ENCODE measurements at places on chromosomes 6 and 20. TPM values are rescaled to one million over a fixed set of nuclear protein-coding genes. Genes with fewer than 3 reads are reported as not detected.

GRCh38 chr6:73131706-73132105, 93.6 kb downstream of the KHDC1L start:
- no peak for ATAC-seq

DNA sequence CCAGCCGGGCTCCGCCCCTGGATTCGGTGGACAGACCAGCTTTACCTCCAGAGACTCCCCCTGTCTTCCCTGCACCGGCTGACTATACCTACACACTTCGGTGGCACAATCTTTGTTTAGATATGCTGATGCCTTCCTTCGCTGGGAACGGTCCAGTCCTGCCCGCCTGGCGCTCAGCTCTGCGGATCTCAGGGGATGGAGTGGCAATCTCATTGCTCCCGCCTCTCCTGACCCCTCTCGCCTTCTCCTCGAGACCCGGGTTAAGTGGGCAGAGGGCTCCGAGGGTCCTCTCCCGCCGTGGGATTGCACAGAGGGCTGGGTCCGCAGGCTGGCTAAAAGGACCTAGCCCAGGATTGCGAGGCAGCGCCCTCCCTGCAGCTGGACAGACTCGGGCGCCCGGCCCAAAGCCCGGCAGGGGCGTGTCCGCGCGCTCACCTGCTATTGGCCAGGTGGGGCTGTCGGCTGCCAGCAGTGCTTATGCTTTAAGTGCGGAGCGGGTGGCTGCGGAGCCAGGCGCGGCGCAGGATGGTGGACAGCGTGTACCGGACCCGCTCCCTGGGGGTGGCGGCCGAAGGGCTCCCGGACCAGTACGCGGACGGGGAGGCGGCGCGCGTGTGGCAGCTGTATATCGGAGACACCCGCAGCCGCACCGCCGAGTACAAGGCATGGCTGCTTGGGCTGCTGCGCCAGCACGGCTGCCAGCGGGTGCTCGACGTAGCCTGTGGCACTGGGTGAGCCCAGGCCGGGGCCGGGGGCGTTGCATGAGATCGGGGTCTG, at the start of gene GNMT:
TSS of gene GNMT (plus strand) at position 512 of the 777 bp plus-strand sequence. CDS start at position 526, 14 bp downstream.
- ATAC-seq = peak; percentile 86

DNA sequence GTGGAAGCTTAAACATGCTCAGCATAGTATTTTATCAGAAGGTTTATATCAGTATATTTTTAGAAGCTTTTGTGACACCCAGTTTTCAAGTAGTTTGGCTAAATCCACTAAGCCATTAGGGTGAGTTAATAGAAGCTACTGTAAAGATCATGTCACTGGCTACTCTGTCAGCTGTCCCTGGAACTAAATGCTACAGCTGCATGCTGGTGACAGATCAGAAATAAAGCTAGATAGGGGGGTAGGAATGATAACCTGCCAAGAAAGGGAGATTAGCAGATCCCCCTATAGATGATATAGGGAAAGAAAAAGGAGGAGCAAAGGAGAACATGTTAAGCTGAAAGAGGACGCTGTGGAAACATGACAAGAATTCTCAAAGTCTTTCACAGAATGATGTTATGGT, 363.2 kb downstream of the QKI start:
- no peak for ATAC-seq

DNA sequence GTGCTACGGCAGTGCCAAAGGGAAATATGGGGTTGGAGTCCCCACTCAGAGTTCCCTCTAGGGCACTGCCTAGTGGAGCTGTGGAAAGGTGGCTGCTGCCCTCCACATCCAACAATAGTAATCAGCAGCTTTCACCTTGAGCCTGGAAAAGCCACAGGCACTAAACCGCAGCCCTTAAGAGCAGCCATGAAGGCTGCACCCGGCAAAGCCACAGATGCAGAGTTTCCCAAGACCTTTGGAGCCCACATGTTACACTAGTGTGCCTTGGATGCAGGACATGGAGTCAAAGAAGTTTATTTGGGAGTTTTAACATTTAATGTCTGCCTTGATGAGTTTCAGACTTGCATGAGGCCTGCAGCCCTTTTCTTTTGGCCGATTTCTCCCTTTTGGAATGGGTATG, 91.4 kb upstream of the HSF2 start:
- no peak for ATAC-seq

DNA sequence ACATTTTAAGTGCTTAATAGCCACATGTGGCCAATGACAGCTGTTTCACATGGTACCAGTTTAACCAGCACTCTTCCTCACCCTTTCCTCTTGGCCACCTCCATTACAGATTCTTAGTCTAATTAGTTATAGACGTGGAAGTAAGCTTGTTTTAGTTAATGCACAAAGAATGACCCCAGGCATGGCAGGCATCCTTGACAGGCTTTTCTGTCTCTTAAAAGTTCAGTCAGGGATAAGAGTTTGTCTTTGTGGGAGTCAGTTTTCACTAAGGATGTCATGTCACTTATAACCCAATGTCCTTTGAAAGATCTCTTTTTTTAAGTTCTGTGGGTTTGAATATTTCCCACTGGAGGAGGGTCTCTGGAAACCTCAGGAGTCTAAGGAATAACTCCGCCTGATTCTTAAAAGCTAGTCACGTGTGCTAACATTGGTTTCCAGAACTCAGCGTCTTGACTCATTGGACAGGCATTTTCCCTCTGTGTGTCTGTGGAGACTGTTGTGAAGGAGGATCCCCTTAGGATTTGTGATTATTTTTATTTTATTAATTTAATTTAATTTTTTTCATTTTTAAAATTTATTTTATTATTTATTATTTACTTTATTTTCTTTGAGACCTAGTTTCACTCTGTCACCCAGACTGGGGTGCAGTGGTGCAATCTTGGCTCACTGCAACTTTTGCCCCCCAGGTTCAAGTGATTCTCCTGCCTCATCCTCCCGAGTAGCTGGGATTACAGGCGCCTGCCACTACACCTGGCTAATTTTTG, 171.4 kb downstream of the ZFAND3 start:
- ATAC-seq = peak; percentile 69

DNA sequence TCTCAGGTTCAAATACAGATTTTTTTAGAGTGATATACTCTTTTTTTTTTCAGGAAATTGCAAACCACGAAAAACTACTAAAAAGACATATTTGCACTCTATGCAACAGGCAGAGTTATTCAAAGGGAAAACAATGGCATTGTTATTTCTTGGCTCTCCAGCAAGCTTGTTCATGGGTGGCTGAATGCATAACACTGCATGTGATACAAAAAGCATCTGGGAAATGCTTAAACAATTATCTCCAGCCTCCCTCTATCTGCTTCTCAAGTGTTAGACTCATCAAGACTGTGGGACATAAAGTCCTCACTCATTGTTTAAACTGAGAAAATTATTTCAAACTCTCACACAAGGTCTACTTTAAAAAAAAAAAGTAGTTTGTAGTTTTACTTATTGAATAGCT, 7.3 kb upstream of the COL12A1 start:
- ATAC-seq = no peak

DNA sequence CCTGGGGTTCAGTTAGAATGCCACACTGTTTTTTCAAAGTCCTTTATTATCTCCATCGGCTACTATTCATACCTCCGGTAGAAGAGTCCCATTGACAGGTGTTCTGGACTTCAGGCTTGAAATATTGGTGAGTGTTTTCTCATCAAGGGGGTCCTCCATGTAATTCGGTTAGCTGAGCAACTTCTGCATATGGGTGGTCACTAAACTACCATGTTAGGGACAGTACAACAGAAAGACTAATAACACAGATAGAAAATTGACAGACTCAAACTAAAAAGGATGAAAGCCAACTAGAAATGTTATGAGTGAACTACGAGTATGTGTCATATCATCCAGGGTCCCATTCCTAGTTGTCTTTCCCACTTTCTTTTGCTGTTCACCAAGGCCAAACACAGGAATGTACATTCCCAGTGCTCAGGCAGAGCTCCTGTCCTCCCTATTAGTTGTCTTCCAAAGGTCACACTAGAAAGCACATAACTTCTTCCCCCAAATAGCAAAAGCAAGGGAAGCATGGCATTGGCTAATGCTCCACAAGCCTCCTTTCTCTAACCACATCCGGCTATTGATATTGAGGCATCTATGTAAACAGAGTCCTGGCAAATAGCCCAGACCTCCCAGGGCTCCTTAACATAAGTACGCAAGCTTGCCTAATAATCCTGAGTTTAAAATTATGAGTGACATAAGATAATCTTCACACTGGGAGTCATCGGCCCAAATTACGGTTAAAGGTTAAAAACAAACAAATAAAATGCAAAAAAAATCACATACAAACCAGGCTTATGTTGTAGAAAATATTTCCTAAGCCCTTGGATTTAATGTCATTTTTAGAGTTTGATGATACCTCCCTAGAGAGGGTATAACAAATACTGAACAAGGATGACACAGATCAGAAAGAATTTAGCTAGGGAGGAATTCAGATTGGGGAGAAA, 13.2 kb downstream of the CCN2 start:
- ATAC-seq = peak; percentile 24

DNA sequence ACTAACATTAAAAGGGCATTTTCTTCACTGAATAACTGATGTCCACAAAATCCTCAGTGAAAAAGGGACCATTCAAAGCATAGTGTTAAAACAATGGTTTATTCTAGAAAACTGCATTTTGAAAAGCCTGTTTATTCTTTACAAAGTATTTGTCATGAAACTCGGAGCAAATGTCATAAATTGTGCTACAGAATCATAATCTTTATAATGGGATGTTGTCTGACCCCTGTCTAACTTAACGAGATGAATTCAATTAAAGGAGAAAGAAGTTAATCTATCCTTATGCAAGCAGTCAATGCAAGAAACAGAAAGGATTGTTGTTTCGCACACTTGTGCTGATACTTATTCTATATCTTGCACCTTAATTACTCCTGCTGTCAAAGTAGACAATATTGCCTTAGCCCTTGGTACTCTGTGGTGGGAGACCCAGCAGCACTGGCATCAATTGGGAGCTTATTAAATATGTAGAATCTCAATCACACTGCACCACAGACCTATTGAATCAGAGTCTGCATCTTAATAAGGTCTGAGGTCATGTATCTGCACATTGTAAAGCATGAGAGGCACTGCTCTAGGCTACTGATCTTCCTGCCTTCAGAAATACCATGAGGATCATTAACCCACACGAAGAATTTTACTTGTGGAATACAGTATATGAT, 708.3 kb downstream of the HDGFL1 start:
- ATAC-seq = no peak

The RAB44 gene
- total RNA-seq = 0.89 TPM

The BHLHE23 gene
- not detected for total RNA-seq

The KIF13A gene
- 67.7 TPM for total RNA-seq

The PRICKLE4 gene
- total RNA-seq = 2.4 TPM

The ANKRD6 gene
- 12.1 TPM for total RNA-seq

Data from gastroesophageal sphincter (tissue), 4 donors.